ENCODE measurements at places on chromosomes 6 and 20.

DNA sequence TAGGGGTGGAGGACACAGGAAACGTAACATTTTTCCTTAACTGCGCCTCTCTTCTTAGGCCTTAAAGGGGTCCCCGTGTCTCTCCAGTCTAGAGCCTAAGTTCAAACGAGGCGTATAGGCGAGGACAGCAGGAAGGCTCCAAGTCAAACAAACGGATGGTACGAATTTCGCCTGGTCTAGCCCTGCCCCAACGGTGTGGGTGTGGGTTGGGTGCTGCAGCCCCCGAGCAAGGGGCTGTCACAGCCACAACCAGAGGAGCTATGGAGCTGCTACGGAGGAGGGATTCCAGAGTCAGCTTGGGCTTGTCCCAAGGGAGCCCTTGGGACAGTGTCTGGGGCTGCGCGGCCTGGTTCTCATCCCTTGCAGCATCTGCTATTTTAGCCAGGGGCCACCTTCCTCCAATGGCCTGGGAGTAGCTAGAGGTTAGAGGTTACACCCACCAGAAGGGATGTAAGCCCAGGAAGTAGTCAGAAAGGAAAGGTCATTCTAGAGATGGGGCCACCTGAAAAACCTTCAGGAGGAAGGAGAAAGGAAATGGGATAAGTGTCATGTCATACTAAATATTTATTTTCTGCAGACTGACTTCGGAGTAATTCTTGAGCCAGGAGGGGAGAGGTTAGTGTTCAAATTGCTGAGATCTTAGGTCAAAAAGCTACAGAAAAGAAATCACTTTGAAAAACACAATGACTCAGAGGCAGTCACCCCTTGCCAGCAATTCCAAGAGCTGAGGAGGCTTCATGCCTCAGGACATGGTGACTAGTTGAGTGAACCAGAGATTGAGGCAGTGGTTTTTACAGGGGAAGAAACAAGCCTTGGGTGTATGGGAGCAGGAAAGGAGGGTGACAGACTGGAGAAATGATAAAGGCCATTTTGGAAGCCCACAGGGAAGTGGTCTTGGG, 21.7 kb downstream of the VPS52 start:
- no peak for DNase-seq

GRCh38 chr6:24183584-24183983, 57.6 kb downstream of the NRSN1 start:
- no peak for DNase-seq

GRCh38 chr6:84093441-84094435, 60.2 kb downstream of the MRAP2 start:
- no peak for DNase-seq

DNA sequence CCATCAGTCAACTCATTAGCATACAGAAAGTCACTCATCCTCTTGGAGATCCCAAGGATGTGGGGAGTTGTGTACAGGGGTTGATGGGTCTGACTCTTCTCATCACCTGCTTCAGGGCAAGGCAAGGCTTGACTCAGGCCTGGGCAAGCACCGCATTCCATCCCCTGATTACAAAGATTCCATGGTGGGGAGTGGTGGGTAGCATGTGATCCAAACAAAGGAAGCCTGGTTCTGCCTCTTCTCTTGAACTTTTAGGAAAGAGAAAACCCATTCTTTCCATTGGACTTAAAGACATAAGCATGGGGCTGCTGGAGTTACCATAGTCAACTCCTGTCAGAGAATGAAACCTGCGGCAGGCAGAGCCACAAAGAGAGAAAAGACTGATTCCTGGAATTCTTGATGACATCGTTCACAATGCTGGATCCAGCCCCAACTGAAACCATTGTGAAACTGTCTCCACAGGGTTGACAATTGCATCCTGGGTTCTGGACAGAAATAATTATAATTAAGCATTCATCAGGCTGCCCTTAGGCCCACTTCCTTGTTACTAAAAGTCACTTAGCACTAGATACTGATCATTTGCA, 235.8 kb upstream of the KCNG1 start:
- DNase-seq: no peak

- no peak for DNase-seq
Measured at GRCh38 chr6:170554796-170555137, 598 bp downstream of the TBP start.

- DNase-seq: no peak
Measured at GRCh38 chr6:107571354-107571753, 81.4 kb downstream of the SOBP start.

DNA sequence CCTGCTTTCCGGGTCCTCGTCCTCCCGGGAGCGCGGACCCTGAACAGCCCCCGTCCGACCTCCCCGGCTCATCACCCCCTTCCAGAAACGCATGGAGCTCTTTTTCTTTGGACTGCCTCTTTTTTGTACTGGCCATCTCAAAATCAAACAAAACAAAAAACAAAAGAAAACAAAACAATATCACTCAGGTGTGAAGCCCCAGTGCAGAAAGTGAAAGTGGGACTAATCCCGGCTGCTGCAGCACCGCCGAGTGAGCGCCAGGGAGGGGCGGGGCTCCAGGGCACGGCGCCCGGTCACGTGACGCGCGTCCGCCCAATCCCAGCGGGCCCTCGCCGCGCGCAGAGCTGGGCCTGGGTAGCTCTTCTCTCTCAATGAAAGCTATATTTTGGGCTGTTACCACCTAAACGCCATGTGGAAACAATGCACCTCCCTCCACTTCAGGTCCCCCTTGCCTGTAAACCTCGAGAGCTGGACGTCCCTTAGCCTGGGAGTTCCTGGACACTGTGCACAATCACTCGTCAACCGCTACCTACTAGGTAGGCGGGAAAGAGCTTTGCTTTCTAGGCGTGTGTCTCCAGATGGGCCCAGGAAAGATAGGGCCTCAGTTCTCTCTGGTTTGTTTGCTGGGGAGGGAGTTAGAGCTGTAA, 93.7 kb upstream of the PRDM1 start:
- peak; percentile 88 for DNase-seq

DNA sequence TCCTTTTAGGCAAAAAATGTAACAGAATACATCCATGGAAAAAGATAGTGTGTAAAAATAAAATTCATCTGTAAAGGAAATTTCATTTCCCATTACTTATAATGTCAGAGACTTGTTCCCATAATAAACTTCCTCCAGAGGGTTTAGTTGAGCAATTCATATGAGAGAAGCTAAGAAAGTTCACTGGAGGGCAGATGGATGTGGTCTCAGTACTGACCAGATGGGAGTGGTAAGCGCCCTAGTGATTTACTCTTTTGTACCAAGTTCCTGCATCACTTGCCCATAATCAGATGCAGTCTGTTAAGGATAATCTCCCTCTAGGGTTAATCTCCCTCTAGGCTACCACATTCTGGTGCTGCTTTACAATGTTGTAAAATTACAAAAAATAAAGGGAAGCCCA, 61.7 kb downstream of the ESF1 start:
- no peak for DNase-seq

- DNase-seq: no peak
Measured at GRCh38 chr6:35178932-35179832, 34.6 kb upstream of the SCUBE3 start.

DNA sequence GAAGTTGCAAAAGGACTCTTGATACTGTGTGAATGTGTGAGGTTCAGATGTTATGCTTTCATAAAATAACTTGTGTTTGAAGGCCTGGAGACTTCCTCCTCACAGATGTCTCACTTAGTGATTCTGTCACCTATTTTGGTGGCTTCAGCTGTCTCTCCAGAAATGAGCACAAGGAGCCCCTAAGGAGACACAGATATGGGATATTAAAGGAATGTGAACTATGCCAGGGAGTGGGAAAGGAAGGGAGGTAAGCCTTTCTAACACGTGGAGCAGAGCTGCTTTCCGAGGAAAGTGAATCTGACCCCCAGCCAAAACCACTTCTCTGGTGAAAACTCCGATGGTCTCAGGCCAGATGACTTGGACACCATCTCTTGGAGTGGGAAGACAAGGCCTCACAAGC, 10.5 kb upstream of the FOXO3 start:
- no peak for DNase-seq
